GM18507 (cell line): ENCODE measurements at places on chromosomes 6 and 20.

GRCh38 chr20:31711179-31712111 lies 11.2 kb downstream of the BCL2L1 start:
- DNase-seq, result no peak

GRCh38 chr20:19265646-19266374 lies 53.4 kb downstream of the SLC24A3 start:
- peak; percentile 7 for DNase-seq

- no peak for DNase-seq
Measured at GRCh38 chr20:45087097-45087790, 13.7 kb downstream of the KCNS1 start.

DNA sequence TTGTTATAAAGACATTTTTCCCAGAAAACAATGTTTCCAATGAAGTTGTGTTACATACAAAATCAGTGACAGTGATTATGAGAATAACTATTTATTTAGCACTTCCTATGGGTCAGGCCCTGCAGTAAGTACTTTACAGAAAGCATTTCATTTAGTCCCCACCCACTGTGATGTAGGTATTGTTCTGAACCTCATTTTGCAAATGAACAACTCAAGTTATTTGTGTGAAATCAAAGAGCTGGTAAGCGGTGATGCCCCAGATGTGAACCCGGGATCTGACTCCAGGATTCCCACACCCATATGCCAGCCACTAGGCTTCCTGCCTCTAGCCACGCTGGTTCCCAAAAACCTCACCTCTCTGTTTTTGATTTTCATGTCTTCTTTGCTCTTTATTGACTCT lies 30.9 kb downstream of the FAXC start:
- no peak for DNase-seq

DNA sequence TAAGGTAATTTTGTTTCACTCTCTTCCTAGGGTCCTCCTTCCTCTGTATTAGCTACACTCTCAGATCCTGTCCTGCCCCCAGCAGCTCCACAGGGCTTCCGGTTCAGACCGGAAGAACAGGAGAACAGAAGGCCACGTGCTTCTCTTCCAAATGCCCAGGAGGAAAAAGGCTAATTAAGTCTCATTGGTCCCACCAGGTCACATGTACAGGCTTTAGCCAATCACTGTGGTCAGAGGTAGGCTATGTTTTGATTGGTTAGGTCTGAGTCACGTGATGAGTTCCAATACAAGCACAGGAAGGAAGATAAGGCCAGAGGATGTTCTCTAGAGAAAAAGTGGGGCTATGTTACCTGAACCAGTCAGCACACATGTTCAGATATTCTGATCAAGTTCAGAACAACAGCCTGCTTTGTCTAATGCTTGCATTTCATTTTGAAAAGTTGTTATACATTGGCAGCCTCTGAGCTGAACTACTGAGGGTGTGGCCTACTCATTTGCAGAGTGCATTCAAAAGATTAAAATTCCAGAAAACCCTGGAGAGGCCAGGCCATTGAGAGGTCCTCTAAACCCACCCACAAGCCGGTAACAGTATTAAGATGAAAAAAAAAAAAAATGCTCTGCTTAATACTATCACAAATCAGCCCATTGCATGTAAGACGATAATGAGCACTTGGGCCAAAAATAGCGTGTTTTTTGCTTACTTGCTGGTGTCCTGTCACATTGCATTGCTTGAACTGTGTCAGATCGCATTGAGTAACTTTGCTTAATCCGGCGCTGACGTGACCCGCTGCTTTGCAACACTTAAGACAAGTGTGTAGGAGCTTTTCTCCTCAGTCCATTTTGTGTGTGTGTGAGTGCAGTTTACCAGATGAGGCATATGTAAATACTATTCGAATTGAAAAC lies 170.3 kb downstream of the TSHZ2 start:
- no peak for DNase-seq

DNA sequence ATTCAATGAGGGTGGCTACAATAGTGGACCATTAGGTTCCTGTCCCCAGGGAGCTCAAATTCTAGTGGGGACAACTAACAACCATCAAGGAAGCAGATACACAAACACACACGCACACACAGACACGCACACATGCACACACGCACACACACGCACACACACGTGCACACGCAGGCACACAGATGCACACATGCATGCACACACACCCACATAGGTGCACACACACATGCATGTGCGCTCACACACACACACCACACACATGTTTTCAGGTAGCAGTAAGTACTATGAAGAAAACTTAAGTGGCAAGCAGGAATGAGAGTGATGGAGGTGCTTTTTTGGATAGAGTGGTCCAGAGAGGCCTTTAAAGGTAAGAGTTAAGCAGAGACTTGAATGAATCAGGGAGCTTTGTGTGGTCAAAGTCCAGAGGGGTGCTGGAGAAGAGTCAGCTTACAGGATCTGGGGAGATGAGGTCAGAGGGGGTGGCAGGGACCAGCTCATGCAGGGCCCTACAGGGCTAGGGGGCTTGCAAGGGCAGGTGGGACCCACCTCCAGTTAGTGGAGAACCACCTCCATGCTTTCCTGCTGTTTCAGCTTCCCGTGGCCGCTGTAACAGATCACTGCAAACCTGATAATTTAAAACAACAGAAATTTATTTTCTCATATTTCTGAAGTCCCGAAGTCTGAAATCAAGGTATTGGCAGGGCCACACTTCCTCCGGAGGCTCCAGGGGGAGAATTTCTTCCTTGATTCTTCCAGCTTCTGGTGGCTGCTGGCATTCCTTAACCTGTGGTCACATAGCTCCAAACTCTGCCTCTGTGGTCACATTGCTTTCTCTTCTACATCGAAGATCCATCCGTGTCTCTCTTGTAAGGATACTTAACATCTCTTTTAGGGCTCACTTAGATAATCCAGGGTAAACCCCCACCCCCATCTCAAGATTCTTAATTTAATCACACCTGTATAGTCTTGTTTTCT lies 6.9 kb upstream of the NSFL1C start:
- DNase-seq, result no peak

- no peak for DNase-seq
Measured at GRCh38 chr6:118509009-118509617, 39.0 kb upstream of the PLN start.
